ENCODE measurements at places on chromosomes 2 and 18. TPM values are rescaled to one million over a fixed set of nuclear protein-coding genes. Genes with fewer than 3 reads are reported as not detected.

DNA sequence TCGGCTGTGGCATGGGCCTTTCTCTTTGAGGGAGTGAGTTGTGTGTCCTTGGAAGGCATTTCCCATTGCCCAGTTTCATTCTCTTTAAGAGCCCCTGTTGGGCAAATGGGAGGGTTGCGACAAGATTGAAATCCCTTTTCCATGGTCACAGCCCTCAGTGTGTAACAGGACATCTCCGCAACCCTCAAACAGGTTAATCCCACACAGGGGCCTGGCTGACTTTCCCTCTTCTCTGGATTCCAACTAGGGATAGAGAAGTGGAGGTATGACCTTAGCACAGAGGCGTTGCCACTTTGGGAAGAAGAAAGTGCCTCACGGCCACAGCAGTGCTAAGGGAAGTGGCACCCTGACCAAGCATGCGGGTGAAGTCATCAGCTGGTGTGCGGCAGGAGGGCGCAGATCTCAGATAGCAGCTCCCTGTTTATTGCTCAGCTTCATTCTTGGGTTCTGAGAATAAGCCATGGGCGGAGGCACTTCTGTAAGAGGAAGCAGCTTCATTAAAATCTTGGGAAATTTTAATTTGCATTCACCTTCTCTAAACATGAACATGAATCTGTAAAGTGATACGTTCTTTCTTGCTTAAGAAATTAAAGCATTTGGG lies 256.5 kb downstream of the GBX2 start:
- no peak for DNase-seq

DNA sequence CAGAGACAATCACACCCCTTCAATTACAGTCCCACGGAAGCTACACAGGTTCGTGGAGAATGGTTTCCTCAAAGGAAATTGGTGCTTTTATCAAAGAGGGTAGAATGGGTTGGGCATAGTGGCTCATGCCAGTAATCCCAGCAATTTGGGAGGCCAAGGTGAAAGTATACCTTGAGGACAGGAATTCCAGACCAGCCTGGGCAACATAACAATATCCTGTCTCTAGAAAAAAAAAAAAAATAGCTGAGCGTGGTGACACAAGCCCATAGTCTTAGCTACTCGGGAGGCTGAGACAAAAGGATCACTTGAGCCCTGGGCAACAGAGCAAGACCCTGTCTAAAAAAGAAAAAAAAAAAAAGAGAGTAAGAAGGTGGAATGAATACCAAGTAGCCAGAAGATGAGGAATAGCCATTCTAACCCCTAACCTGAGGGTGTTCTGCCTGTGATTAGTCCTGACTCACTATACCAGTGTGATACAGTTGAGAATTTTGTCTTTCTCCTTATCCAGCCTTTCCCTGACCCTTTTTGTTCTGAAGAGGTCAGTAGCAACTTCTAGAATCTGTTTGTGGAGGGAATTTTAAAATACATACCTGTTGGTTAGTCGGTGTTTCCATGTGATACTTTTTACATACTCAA lies 283.2 kb downstream of the MREG start:
- DNase-seq = no peak

- no peak for DNase-seq
These were observed 47.8 kb upstream of the REG3G start for GRCh38 chr2:78977661-78978145.

DNA sequence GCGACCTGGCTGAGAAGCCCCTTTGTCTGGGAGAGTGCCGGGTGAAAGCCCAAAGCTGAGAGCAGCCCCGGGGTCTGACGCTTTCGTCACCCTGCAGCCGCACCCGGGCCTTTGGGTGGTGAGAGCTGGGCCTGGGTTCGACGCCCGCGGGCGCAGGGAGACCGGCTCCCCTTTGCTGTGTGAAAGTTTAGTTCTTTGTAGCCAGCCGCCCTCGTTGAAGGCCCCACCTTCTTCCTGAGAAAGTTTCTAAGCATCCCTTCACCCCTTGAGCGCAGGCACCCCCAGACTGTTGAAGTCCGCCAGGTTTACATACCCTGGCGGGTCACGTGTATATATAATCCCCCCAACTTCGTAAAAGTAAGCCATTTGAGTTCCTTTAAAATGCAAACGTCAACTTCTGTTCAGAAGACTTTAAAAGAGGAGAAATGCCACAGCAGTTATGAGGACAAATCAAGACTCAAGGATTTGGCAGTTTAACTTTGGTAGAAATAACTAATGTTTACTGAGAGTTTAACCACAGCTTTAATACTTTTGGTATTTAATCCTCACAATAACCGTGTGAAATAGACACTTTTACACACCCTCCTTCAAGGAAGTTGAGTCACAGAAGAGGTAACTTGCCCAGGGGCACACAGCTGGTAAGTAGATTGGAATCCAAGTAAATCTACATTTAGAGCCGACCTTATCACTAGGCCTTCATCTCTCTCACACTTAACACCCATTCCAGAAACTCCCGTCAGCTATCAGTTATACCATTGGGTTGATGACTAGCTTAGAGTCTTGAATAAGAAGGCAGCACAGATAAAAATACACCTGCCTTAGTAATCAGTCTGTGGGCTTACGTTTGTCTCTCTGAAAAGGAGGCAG lies 1.1 kb upstream of the MBOAT2 start:
- DNase-seq = no peak

DNA sequence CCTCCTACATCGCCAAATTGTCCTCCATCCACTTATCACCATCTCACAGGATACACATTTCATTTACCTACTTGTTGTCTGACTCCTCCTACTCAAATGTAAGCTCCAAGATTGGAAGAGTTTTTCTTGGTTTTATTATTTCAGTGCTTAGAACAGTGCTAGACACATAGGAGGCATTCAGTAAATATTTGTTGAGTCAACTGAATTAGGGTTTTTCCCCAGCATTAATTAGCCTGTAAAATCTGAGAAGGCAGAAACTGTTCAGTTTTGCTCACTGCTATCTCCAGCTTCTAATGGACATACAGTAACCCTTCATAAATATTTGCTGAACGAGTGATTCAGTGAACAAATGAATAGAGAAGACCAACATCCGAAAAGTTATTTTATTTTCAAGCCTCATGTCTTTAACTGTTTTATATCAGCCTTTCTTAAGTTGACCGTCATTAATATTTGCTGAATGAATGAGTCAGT lies 800 bp downstream of the TTC21B start:
- no peak for DNase-seq

GRCh38 chr2:235447210-235447609 lies 46.6 kb upstream of the AGAP1 start:
- DNase-seq = no peak

DNA sequence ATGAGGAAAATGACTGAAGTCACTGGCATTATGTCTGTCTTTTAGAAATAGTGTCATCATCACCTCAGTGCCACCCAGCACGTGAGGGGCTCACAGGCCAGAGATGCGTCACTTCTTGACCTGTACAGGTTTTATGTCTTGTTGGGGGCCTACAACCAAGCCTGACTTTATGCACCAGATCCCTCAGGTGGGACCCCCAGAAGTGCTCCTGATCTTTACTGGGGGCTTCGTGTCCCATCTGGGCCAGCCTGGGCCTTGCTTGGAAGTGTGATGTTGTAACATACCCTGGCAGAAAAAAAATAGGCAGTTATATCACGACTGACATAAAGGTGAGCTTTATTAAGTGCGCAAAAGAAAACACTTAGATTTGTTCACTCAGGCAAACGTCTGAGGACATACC lies 21.5 kb upstream of the GNAL start:
- DNase-seq = no peak

GRCh38 chr2:63056107-63057050 lies 5.7 kb downstream of the OTX1 start:
- DNase-seq = peak; percentile 53

- DNase-seq = peak; percentile 29
These were observed 24.7 kb downstream of the HS6ST1 start for GRCh38 chr2:128293870-128294455.

- DNase-seq = no peak
These were observed 13.0 kb downstream of the CALCRL start for GRCh38 chr2:187435078-187435477.

MBD5 gene
- total RNA-seq = 33.7 TPM

MC5R gene
- not detected for total RNA-seq

MRO gene
- 4.0 TPM for total RNA-seq

RNF125 gene
- total RNA-seq = 3.4 TPM

BUB1 gene
- 0.82 TPM for total RNA-seq
